Cardiac atrium fibroblast (primary cell): ENCODE measurements at places on chromosomes 1 and 21. TPM values are rescaled to one million over a fixed set of nuclear protein-coding genes. Genes with fewer than 3 reads are reported as not detected.

CHIA gene
- total RNA-seq = not detected in 2 replicates

AQP10 gene
- not detected in 2 replicates for total RNA-seq

TDRKH gene
- total RNA-seq = 0.65 and 1.8 TPM in 2 replicates

C2CD2 gene
- 10.5 and 16.0 TPM in 2 replicates for total RNA-seq

MTMR11 gene
- total RNA-seq = 7.0 and 10.7 TPM in 2 replicates

LYST gene
- total RNA-seq = 5.0 and 11.6 TPM in 2 replicates

S100A9 gene
- not detected in 2 replicates for total RNA-seq

GPR52 gene
- not detected in 2 replicates for total RNA-seq

PCP4 gene
- total RNA-seq = not detected in 2 replicates
